Stimulated activated CD4-positive, alpha-beta T cell treated with anti-CD3 and anti-CD28 coated beads, Interleukin-12 subunit alpha, Interleukin-12 subunit beta, amount 100 ng/mL, for 24 hours (primary cell): ENCODE measurements at places on chromosomes 11 and 22.
A peak's percentile ranks its signal among the peaks of the same experiment; 100 is the strongest.

DNA sequence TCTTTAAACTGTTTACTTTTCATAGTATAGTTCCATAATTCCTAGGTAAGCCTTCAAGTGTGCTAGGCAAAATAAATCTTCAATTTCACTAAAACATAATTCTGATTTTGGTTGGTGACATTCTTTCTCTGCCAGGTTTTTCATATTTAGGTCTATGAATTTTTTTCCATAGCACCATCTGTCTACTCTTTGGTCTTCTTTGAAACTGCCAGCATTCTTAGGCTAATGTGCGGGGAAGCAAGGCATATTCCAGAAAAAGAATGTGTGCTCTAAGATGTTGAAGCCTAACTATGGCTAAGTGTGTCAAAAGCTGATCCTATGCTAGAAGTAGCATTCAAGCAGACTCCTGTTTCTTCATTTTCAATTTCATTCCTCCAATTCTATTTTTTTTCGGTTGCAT lies 213.9 kb upstream of the C11orf87 start:
- no peak for DNase-seq

DNA sequence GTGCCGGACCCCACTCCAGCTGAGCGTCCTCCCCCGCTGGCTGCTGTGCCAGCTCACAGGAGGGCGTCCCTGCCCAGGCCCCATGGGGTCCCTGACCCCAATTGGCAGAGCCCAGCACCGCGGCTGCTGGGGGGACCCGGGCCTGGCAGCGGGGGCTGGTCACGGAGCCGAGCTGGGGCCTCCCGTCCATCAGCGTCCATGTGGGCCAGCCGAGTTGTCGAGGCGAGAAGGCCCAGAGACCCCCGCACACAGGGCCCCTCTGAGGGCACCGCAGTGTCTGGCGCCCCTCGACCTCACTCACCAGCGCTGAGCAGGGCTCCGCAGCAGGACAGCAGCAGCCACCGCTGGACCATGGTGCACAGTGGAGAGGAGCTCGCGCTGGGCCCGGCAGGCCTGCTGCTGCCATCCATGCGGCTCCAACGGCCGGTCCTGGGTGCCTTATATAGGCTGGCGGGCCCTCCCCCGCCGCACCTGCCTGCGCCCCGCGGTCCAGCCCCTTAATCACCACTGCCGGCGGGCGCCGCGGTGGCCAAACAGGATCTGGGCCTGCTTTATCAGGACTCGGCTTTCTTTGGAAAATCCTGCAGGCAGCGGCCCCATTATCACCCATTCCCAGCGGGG lies at the start of gene MUC6:
MUC6 (minus strand) TSS at position 416 of the 621 bp plus-strand sequence; CDS start at position 353, 63 bp downstream.
- DNase-seq = no peak

GRCh38 chr11:87639753-87640364 lies 535.4 kb downstream of the RAB38 start:
- DNase-seq = no peak

- DNase-seq = no peak
Observed at GRCh38 chr22:42716649-42717127, 4.0 kb downstream of the A4GALT start.

- DNase-seq = no peak
Observed at GRCh38 chr11:1927026-1927847, 7.7 kb downstream of the TNNT3 start.

DNA sequence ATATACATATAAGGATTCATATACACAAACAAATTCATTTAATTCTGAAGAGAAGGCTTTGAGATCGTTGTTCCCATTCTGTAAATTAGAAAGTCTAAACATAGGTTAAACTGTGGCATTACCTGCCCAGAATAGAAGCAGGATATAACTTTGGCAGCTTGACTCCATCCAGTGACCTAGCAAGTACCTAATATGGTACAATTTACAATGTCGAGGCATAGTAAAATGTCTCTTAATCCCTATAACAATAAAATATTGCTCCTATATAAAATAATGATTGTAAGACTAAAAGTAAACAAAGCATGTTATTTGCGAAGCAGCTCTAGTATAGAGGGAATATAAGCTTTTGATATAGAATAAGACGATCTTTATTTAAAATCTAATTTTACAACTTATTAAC lies 756.0 kb downstream of the LUZP2 start:
- no peak for DNase-seq

GRCh38 chr22:41620589-41621098 lies at the start of gene DESI1:
TSS of gene DESI1 (minus strand) at chr22:41621043. CDS start at chr22:41620839, 204 bp downstream.
- no peak for DNase-seq

DNA sequence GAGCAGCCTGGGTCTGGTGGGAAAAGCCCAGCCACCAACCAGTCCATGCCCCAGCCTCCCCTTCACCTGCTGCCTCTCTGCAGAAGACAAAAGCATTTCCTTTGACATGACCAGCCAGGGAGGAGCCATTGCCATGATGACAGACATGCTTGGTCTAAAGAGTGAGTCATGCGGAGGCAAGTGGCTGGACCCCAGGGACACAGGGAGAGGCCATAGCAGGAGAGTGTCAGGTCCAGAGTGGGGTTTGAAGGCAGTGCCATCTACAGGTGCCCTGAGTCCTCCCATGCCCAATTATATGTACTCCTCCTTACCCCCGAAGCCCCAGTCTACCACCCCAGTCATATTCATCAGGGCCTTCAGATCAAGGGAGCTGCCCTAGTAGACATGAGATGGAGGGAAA lies 67.4 kb downstream of the SCN3B start:
- no peak for DNase-seq

GRCh38 chr11:113426686-113427085 lies 39.1 kb downstream of the ANKK1 start:
- no peak for DNase-seq

DNA sequence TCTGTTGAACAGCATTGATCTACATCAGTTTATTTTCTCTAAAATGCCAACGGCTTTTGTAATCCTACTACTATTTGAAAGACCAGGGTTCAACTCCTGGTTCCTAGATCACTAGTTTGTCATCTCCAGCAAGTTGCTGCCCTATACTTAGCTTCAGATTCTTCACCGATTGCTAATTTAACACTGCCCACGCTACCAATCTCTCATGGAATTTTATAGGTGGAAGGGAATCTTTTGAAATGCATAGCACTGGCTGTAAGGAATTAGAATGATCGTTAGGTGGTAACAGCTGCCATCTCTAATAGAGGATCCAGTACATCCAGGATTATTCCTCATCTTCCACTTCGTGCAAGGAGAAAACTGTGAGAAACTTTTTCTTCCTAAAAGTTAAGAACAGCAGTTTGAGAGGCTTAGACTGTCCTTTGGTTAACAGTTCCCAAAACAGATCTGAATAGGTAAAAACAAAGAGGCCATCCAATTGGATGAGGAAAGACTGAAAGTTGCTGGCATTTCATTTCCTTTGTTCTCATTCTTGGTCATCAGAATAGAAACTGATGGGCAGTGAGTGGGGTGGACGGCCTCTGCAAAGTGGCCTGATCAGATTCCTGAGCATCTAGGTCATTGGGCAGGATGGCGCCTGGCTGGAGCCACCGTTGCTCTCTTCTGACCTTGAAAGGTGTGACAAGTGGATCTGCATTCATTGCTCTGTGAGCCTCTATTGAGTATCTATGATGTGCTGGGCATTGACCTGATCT lies 236.3 kb upstream of the SORL1-AS1 start:
- DNase-seq = no peak

DNA sequence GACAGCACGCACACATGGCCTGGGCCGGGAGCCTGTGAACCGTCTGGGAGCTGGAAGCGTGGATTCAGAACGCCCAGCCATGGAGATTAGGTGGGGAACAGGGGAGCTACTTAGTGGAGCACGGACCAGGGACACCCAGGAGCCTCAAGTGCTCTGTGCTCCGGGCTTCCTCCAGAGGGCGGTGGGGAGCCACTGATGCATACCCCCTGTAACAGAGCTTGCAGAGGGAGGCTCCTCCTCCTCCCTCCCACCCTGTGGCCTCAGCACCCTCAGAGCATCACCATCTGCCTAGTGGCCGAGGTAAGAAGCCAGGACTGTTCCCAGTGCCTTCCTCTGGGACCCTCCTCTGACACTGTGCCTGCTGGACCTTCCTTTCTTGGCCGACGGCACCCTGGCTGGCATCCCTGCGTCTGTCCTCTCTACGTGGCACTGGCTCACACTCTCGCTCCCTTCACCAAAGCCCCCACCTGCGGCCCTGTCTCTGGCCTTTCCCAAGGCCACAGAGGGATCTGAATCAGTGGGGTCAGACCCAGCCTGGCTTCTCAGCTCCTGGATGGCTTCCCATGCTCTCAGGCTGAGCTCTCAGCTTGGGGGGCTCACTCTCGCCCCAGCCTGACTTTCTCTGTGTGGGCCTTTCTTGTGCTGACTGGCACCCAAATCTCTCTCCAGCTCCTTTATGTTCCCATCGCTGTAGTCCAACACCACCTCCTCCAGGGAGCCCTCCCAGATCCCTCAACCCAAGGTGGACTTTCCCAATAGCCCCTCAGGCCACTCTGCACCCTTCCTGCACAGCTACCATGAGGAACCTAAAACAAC lies 780.9 kb downstream of the BRD1 start:
- no peak for DNase-seq

DNA sequence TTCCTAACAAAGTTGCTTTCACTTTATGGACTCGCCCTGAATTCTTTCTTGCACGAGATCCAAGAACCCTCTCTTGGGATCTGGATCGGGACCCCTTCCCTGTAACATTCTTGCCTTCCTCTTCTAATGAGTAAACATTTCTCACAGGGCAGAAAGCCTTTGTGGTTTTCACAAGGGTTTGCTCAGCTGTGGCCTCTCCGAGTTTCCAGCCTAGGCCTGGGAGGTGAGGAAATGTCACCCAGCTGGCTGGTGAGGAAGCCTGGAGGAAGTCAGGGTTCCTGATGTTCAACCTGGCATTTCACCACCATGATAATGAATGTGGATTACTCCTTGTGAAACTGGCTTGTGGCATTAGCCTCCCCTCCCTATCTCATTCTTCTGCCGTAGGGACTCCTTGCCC lies 224.9 kb downstream of the DSCAML1 start:
- DNase-seq = no peak

DNA sequence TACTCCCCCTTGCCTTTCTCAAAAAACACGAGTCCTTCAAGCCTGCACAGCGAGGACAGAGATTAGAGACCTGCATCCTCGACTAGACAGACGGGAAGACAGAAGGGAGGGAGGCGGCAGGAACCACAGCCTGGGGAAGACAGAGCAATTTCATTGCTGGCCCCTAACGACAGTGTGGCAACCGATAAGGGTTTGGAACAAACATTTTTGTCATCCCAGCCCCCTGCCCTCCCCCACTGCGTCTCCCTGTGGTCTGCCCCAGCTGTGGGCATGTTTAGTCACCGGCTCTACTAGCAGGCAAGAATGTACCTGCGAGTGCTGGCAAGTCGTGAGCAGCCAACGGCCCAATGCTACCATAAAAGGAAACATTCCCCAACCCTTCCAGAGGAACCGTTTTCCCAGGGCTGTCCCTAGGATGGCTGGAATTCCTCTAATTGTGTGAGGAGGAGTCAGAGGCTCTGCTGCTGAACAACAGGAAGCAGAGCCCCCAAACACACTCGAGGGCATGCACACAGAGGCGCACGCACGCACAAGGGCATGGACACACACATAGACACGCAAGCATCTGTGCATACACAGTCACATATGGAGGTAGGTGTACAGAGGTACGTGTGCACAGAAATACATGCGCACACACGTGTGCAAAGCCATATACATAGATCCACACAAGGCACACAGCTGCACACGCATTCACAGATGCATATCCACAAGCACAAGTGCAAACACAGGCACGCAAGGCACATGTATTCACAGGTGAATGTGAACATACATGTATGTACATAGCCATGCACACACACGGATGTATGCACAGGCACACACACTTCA lies 58.3 kb downstream of the MYH9 start:
- peak; percentile 81 for DNase-seq

DNA sequence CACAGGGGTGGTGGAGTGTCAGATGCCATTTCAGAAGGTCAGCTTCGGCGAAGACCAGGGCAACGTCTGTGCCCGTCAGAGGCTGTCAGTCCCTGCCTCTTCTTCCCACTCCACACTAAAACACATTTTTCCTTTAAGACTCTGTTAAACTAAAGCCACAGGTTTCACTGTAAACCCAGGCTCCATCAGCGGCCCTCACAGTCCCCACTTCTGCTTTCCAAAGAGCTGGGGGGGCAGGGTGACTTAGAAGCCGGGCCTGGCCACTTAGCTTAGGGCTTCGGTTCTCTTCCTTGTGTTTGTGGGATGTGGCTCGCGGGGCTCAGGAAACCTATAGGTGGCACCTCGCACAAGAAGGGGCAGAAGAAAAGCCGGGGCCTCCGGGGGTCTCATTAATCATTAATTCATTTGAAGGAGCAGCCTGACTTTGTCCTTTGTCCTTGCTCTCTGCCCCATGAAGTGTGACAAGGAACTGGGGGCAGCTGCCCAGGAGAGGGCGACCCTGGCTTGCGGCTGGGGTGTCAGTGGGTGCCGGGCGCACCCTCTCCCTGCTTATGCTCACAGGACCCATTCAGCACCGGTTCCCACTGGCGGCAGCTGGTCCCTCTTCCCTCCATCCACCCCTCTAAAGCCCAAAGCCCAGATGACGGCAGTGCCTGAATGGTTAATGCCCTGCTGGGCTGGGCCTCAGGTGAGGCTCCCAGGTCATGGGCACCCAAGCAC lies 4.1 kb downstream of the SLC25A45 start:
- DNase-seq = no peak

DNA sequence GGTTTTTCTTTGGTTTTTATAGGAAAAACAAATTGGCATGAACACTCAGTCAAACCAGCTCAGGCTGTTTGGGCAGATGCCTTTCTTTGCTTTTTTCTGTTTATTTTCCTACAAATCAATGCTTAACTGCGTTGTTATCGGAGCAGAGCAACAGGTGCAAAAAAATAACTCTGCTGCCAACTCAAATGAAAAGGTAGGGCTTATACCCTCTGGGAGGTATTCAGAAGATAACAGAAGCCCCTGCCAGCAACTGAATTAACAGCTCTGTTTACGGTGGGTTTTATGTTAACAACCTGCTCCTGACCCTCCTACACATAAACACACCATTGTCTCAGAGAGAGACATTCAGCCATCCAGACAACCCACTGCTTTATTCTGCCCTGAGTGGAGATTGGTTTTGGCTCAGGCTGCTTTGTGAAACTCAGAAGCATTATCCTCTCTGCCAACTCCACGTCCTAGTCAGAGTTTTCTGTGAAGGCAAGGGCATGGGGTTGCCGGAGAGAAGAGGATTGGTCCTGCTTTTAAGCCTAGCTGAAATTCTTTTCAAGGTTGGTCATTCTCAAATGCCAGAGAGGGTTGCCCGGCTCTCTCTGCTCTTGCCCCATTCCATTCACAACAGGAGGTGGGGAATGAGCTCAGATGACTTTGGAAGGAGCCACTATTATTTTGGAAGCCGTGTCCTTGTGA lies 11.4 kb downstream of the EHF start:
- DNase-seq = no peak

GRCh38 chr11:73114110-73114834 lies 27.8 kb downstream of the FCHSD2 start:
- DNase-seq = no peak

- DNase-seq = no peak
Observed at GRCh38 chr11:66889960-66890359, 33.1 kb downstream of the LRFN4 start.
